ENCODE measurements at places on chromosomes 4 and X.

GRCh38 chr4:41853973-41854372 lies 81.3 kb upstream of the TMEM33 start:
- DNase-seq: no peak

- no peak for DNase-seq
These were observed 124.9 kb downstream of the RTL3 start for GRCh38 chrX:78534221-78534620.

DNA sequence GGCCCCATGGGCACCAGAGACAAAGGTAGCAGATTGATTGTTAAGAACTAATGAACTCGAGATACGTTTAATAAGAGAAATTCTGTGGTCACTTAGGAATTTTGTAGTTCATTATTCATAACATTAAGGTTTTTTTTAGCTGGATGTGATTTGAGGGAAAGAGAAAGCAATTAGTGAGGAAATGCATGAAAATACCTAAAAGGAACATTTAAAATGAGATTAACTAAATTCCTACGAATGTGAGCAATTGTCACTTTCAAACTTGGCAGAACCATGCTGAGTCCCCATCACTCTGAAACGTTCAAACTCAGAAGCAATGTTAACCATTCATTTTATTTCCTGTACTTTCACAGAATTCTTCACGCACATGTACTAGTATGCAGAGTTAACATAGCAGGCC lies 5.9 kb downstream of the PRMT9 start:
- DNase-seq: no peak

GRCh38 chrX:118764122-118764521 lies 36.7 kb downstream of the IL13RA1 start:
- DNase-seq: no peak

DNA sequence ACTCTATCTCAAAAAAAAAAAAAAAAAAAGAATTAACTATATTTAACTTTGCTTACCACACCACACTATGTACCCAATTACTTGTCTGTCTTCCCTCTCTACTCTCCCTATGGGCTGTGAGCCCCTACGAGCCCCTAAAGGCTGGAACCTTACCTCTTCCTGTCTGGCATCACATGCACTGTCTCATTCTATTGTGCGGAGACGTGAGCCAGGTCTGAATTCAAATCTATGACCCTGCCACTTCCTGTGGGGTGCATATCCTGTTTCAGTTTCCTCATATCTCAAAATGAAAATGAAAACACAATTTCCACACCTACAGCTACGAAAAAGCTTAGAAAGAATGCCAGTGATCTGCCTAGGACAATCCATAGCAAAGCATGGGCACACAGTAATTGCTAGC lies 42.9 kb upstream of the HS3ST1 start:
- DNase-seq: peak; percentile 18

GRCh38 chrX:12249997-12250396 lies 111.7 kb downstream of the FRMPD4 start:
- no peak for DNase-seq

DNA sequence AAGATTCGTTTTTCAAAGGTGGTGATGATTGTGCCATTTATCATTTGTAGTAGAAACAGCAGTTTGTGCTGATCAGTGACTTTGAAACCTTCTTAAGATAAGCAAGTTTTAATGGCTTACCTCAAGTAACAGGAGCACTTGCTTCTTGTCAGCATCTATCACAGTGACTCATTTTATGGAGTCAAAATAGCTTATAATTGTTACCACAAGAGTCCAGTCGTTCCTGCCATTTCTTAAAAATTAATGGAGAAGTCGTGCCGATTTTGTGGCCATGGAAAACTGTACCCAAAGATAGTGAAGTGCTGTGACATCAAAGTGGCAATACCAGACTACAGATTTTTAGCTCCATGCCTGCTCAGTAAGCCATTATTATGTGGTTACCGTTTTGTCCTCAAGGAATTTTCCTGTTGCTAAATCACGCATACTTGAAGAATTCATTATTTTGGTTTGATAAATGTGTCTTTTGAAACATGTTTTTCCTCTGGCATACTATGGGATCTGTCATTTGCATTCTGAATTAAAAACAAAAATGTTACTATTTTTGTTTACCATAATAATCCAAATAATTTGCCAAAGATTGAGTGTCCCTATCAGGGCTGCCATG lies 129.9 kb downstream of the CBR4 start:
- no peak for DNase-seq

DNA sequence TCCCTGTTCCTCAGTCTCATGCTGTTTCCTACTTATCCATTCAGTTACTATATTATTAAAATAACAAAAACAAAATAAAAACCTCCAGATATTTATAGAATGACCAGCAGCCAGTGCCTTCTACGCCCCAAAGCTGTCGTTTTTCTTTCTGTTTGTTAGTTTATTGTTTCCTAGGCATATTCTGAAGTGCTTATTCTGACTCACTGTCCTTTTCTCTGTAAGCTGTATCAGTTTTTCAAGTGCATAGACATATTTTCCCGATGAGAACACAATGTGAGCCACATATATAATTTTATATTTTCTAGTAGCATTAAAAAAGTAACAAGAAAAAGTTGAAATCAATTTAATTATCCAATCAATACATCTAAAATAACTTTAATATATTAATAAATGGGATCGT lies 2158.6 kb upstream of the TENM3 start:
- no peak for DNase-seq

Data from stimulated activated naive B cell treated with anti-CD40 and anti-IgM and Interleukin-4, amounts not matched to agents 10 μg/mL and 1 μg/mL and 100 μg/mL, for 72 hours (primary cell).